ENCODE measurements at places on chromosomes 13 and 19. TPM values are rescaled to one million over a fixed set of nuclear protein-coding genes. Genes with fewer than 3 reads are reported as not detected.

GRCh38 chr13:35672611-35673010, 196.1 kb upstream of the MAB21L1 start:
- DNase-seq = peak; percentile 62

GRCh38 chr19:40594657-40595091, 6.5 kb upstream of the LTBP4 start:
- no peak for DNase-seq

LILRA1 gene
- 0.31 TPM for total RNA-seq

DNA sequence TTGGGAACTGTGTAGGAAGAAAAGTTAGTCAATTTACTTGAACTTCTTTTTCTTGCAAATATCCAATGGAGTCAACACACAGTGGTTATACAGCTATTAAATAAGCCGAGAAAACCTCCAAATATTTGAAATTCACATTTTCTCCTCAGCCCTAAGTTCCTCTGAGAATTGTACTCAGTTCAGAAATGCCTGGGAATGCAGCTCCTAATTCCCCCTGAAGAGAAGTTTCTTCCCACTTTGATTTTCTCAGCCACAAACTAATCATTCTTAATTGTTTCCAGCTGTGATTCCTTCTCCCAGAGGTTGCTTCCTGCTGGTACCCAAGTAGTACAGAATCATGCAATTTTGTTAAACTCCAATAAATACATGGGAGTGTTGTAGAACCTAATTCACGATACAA, 246.1 kb upstream of the MIR17HG start:
- DNase-seq = peak; percentile 83

GRCh38 chr13:29522044-29522685, 73.3 kb downstream of the SLC7A1 start:
- peak; percentile 67 for DNase-seq

- DNase-seq = peak; percentile 77
Observed at GRCh38 chr13:35729926-35730627, 253.6 kb upstream of the MAB21L1 start.

DNA sequence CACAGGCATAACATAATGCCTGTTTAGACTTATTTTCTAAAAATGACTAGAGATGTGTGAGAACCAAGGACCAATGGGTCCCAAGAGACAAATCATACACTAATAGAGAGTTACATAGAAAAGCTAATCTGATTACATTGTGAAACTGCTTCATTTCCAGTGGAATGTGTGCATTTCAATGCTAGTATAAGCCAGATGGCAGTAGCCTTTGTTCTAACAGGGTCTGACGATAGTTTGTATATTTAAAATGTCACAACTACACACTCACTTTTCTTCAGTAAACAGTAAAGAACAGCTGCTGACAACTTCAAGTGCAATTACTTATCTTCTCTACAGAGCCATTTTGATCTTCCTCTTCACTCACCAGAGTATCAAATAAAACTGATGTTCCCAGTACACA, 4.3 kb upstream of the SLITRK5 start:
- DNase-seq = no peak

ZNF440 gene
- total RNA-seq = 6.8 TPM

- DNase-seq = peak; percentile 62
Observed at GRCh38 chr19:4327252-4327876, 11.3 kb downstream of the STAP2 start.

DNA sequence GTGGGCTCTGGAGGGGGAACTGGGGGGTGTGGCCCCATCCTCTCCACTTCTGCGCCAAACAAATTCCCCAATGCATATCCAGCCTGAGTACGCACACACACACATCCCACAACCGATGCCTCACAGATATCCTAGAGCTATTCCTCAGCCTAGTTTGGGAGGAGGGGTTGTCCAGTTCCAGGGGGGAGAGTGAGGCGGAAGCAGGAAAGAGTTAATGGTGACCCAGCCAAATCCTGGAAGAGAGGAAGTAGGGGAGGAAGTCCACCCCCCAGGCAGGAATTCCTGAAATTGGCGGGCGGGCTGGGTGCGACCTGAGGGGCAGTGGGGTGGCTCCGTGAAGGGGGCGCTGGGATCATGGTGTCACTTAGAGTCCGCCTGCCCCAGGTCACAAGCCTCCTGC, 897 bp downstream of the GPR4 start:
- DNase-seq = no peak

DNA sequence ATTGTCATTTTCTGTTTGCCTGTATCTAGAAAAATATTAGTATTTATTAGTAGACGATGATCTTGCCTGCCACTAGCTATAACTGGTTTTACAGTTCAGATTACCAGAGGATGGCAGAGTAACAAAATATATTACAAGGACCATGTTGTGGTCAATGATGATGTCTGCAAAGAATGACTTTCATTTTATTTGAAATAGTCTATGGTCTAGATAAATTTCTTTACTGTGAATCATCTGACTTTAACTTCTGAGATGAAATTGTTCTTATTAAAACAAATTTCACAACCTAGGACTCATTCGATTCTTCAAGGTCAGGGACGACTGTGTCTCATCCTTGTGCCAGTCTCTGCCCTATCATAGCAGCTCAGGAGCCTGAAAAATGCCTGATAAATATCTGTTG, 637.8 kb upstream of the KLF12 start:
- no peak for DNase-seq

DNA sequence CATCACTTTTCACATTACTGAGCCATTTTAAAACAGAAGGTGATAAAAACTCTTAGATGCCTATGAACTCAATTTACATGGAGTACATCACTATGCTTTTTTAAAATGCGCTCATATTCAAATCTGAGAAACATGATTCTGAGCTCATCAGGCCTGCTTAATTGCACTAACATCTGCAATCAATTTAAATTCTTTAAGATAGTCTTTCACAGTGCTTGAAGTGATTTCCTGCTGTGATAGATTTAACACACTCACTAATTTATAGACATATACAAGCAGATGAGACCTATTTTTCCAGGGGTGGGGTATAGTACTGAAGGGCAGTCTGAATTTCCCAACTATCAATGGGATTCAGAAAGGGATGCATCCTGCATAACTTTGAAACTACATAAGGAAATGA, 82.9 kb downstream of the DIAPH3 start:
- peak; percentile 25 for DNase-seq

GRCh38 chr13:50340146-50340545, 324.9 kb downstream of the KCNRG start:
- no peak for DNase-seq

- peak; percentile 98 for DNase-seq
Observed at GRCh38 chr13:110233181-110233950, 73.6 kb downstream of the COL4A1 start.

CYP4F3 gene
- 0.04 TPM for total RNA-seq

DNA sequence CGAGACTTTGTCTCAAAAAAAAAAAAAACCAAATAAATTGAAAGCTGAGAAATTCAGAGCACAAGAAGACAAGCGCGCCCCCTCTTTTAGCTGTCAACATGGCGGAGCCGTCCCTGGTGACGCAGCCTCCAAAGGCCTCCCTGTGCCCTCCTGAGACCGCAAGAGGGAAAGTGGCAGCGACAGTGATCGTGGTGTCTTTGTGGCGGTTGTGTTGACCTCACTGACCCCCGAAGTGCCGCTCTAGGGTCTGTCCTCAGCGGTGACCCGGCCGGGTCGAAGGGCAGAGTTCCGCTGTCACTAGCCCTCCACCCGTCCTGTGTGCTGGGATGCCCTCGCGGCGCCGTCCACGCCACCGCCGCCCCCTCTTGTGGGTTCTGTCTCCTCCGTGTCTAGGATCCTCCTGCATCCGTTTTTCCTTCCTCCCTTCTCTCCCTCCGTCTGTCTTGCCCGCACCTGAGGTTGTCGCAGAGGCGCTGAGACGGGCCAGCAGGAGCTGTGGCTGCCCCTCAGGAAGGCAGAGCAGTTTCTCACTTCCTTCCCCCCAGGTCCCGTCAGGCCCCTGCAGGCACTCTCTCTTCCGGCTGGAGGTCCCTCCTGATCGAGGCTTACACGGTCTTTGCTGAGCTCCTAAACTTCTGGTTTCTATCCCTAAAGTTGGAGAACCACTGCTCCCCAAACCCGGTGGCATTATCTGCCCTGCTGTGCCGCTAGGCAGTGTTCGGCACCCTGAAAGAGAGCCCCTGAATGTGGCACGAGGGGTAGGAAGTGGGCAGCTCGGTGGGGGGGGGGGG, 7.2 kb downstream of the UHRF1 start:
- no peak for DNase-seq

DNA sequence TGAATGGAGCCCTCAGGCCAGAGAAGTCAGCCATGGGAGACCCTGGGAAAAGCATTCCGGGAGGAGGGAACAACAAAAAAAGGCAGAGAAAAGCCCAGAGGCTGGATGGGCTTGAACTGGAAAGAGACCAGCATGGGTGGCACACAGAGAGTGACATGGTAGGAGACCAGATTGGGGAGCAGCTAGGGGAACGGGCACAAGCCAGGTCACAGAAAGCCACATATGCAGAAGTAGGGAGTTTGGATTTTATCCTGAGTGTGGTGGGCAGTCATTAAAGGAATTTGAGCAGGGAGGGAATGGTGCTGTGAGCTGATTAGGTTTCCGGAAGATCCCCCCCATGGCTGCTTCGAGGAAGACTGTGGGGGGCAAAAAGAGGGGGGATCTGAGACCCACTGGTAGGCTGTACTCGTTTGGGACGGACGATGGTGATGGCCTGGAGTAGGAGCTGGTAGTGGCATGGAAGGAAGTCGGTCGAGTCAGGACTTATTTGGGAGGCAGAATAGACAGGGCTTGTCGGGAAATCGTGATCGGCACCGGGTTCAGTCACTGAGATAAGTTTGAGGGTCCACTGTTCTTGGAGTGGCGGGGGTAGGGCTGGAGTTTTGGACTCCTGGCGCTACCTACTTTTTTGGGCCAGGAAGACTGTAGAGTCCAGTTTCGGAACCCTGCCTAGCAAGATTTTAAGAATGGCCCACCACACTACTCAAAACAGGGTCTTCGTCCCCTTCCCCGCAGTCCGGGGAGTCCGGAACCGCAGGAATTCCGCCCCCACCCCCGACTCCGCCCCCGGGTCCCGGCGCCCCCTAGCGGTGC, 949 bp downstream of the SERTAD1 start:
- peak; percentile 50 for DNase-seq

DNA sequence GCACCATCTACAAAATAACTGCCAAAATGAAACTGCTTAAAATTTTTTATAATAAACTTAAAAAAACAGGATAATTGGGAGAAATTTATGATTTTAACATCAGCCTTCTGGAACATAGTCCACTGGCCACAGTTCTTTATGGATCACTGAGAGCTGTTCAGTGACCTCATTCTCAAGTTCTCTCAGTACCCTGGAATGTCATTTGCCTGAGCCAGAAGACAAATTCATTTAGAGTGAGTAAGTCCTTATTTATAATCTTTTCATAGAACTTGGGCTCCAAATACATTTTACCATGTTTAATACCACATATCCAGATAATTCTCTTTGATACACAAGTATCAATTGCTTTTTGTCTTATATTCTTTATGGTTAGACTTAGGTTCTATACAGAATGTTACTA, 87.6 kb downstream of the CAB39L start:
- peak; percentile 77 for DNase-seq
